LHCN-M2 (cell line): ENCODE measurements at places on chromosomes 5 and 9. TPM values are rescaled to one million over a fixed set of nuclear protein-coding genes. Genes with fewer than 3 reads are reported as not detected.
A peak's percentile ranks its signal among the peaks of the same experiment; 100 is the strongest.

GRCh38 chr9:68545033-68545705, 4.5 kb upstream of the TMEM252 start:
- no peak for DNase-seq

DNA sequence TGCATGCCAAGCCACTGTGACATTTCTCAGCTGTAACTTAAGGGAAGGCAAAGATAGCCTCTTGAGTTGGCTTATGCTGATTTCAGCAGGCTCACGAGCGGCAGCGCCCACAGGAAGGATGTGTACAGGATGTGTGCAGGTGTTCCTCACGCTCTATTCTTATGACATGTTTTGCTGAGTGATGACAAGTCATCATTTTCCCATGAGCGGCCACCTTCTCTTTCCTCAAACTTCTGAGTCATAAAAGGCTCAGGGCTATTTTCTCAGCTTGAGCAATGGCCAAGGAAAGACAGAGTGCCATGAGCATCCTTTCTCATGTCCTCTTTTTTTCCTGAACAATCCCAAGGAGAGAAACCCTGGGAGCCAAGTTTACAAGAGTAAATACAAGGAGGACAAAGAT, 365.9 kb downstream of the PLK2 start:
- DNase-seq: peak; percentile 23

DNA sequence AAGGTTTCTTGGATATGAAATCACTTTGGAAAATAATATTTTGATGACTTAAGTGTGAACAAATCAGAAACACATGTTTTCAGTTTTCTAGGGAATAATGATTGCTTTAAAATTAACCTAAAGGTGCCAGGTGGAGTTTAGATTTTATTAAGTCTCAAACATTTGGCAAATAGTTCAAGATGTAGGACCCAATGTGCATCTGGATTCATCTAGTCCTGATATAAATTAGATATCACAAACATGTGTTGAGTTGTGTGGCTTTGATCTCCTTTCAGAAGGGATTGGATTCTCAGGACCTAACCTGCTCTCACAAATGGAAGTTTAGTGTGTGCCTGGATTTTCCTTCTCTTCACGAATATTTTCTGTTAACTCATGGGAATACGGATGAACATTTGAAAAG, 291.4 kb upstream of the ISL1 start:
- no peak for DNase-seq

GRCh38 chr9:110648696-110649095, 19.9 kb upstream of the MUSK start:
- DNase-seq: no peak

DNA sequence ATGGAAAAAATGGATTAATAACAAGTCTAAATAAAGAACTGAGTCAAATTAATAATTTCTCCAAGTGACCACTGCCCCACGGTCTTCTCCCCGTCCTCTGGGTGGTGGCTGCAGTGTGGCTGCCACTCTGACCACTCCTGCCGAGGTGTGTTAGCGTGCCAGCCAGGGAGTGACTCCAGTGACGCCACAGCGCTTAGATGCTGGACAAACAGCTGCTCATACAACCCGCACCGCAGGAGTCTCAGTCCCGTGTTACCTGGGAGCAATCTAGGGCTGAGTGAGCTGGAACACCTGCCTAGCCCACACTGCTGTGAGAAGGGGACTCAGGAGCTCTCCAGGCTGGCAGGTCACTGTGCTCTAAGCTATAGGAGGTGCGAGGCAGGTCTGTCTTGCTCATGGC, 10.2 kb downstream of the MAPK9 start:
- DNase-seq: no peak

GRCh38 chr9:113602126-113603047, 138.9 kb downstream of the RGS3 start:
- DNase-seq: peak; percentile 80

GRCh38 chr5:154228696-154229095, 38.2 kb downstream of the GALNT10 start:
- DNase-seq: no peak

GRCh38 chr9:134486143-134486591, 155.4 kb upstream of the COL5A1 start:
- no peak for DNase-seq

- DNase-seq: no peak
These were observed 694 bp upstream of the UAP1L1 start for GRCh38 chr9:137076636-137077009.

- DNase-seq: no peak
These were observed 349.0 kb upstream of the FAM174A start for GRCh38 chr5:100186181-100186580.

- DNase-seq: no peak
These were observed 10.2 kb downstream of the MARCHF6 start for GRCh38 chr5:10363519-10364185.

GRCh38 chr9:5650356-5651105, 21.6 kb downstream of the RIC1 start:
- no peak for DNase-seq

Gene GHR
- 0.26 and 0.46 TPM in 2 replicates for total RNA-seq

Gene PNPLA7
- 0.17 and 0.26 TPM in 2 replicates for total RNA-seq

Gene ANKRD34B
- total RNA-seq: not detected in 2 replicates

Gene ZFR
- total RNA-seq: 87.7 and 92.0 TPM in 2 replicates

Gene KIAA1958
- 0.71 and 1.4 TPM in 2 replicates for total RNA-seq
